ENCODE measurements at places on chromosomes 3 and 15. TPM values are rescaled to one million over a fixed set of nuclear protein-coding genes. Genes with fewer than 3 reads are reported as not detected.

The NR1I2 gene
- not detected for total RNA-seq

The SPTBN5 gene
- 4.4 TPM for total RNA-seq

The CCR1 gene
- 0.45 TPM for total RNA-seq

The CHRD gene
- 0.48 TPM for total RNA-seq

The ZKSCAN7 gene
- 2.9 TPM for total RNA-seq

The THSD4 gene
- total RNA-seq: 39.4 TPM

The IL17RB gene
- total RNA-seq: 0.57 TPM

The TMEM42 gene
- 9.2 TPM for total RNA-seq

The VEPH1 gene
- not detected for total RNA-seq

The OTOL1 gene
- total RNA-seq: not detected

The EFCAB12 gene
- not detected for total RNA-seq

The NUP210 gene
- total RNA-seq: 14.5 TPM

The ZNF35 gene
- total RNA-seq: 12.5 TPM

The KLF13 gene
- 44.9 TPM for total RNA-seq

The CCDC66 gene
- 32.6 TPM for total RNA-seq

The CASR gene
- total RNA-seq: not detected

The TM6SF1 gene
- 0.45 TPM for total RNA-seq

The MYD88 gene
- total RNA-seq: 42.5 TPM

The CYP1A1 gene
- not detected for total RNA-seq

The ADGRG7 gene
- not detected for total RNA-seq

The SLC2A2 gene
- not detected for total RNA-seq

The LRRC34 gene
- not detected for total RNA-seq

The ROBO2 gene
- 4.7 TPM for total RNA-seq

The PCCB gene
- total RNA-seq: 43.5 TPM
